ENCODE measurements at places on chromosomes 16 and 17.

- no peak for DNase-seq
Measured at GRCh38 chr17:56142325-56142724, 10.9 kb upstream of the ANKFN1 start.

DNA sequence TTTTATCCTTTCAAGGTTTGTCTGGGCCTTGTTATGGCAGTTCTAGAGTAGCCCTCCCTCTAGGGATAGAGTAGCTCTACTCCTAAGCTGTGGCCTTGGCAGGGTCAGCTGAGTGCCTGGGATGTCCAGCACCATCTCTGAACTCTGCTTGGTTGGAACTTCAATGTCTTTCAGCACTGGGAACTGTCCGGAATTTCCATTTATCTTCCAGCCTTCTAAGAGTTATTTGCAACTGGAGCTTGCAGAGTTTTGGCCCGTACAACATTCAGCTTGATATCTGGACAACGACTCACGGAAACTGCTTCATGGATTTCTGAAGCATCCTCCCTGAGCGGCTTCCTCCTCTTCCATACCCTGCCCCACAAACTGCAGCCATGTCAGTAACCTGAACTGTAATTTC is 22.9 kb downstream of the MMD start:
- no peak for DNase-seq

GRCh38 chr17:39084558-39084957 is 66.9 kb downstream of the PLXDC1 start:
- no peak for DNase-seq

DNA sequence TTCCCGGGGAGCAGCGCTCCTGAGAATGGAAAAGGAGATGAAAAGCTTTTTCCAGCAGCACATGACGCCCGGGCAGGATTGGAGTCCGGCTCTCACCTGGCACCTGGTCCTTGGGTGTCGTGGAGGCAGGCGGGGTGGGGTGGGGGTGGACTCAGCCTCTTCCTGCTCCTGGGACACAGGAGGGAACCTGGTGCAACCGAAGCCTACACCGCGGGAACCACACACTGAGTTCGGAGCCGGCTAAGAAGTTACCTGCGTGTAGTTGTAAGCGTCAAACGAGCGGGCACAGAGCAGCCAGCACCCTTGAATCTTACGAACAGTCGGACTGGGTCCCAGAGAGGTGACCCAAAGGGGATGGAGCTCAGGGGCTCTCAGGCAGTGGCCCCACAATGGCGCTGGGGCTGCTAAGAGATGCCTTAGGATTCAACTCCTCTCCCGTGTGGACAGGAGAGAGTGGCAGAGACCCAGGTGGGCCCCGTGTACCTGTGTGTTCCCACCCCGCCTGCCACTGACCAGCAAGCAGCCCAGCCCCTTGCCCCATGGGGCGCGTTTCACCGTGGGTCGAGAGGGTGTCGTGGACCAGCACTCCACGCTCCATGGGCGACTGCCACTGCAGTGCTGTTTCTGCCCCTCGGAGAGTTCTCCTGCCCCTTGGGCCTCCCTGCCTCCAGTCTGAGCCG is 105.8 kb upstream of the METRNL start:
- no peak for DNase-seq

DNA sequence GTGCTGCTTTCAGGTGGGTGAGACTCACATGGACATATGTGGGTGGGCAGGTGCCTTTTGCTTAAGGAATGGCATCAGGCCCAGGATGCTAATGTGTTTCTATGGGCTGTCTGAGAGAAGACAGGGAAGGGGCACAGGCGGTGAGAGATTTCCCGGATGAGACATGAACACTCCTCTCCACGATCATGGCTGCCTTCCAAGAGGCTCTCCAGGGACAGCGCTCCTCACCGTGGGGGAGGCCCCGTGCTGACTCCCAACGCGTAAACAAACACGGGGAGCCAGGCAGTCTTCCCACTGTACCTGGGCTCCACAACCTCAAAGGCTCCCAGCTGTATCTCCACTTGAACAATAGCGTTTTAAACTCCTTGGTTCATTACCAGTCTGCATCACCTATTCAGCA is 42.8 kb downstream of the CDK5R1 start:
- no peak for DNase-seq

GRCh38 chr17:14082848-14083247 is 13.5 kb downstream of the COX10 start:
- DNase-seq = no peak

DNA sequence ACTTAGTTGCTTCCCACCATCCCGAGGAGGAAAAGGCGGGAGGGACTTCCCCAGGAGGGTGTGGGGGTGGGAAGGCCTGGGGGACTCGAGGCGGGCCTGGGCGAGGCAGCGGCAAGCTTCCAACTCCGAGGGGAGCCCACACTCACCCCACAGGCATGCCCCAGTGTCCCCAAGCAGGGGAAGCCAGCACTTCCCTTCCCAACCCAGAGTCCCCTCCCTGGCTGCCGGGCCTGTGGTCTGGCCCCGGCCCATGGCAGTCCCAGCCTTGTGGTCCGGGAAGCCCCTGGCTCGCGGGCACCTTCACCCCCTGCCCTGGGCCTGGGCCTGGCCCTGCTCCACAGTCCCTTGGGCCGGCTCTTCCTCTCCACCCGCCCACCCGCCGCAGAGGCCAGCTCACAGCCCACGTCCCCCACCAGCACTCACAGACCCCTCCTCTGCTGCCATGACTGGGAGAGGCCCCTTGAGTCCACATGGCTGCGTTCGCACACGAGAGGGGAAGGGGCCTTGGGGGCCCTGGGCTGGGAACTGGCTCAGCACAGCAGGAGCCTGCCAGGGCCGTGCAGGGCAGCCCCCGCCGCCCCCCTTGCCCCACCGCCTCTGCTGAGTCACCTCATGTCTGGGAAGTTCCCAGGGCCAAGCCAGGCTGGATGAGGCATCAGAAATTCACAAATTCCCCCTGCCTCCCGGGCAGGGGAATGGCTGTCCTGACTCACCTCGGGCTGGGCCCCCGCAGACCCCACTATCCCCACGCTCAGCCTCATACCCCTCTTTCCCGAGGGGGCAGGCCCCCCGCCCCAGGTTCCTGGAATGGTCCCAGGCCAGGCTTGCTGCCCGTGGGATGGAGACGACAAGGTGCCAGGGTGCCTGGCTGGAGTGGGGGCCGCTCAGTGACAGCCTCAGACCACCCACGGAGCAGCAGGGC is 27.8 kb downstream of the BAHCC1 start:
- DNase-seq = no peak

DNA sequence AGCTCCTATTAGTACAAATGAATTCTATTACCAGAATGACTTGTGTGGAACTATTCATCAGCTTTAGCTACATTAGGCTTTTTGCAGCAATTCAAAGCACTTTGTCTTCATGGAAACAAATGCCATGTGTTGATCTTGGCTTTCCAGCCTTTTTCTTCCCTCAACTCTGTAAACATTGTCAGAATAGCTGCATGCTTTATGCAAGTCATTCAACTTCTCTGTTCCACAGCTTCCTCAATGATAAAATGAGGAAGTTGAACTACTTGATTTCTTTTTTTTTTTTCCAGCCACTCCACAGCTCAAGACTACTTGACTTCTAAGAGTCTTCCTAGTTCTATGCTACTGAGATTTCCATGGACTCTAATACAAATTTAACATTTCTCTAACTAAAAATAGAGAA is 41.1 kb downstream of the KIAA0753 start:
- DNase-seq = no peak

DNA sequence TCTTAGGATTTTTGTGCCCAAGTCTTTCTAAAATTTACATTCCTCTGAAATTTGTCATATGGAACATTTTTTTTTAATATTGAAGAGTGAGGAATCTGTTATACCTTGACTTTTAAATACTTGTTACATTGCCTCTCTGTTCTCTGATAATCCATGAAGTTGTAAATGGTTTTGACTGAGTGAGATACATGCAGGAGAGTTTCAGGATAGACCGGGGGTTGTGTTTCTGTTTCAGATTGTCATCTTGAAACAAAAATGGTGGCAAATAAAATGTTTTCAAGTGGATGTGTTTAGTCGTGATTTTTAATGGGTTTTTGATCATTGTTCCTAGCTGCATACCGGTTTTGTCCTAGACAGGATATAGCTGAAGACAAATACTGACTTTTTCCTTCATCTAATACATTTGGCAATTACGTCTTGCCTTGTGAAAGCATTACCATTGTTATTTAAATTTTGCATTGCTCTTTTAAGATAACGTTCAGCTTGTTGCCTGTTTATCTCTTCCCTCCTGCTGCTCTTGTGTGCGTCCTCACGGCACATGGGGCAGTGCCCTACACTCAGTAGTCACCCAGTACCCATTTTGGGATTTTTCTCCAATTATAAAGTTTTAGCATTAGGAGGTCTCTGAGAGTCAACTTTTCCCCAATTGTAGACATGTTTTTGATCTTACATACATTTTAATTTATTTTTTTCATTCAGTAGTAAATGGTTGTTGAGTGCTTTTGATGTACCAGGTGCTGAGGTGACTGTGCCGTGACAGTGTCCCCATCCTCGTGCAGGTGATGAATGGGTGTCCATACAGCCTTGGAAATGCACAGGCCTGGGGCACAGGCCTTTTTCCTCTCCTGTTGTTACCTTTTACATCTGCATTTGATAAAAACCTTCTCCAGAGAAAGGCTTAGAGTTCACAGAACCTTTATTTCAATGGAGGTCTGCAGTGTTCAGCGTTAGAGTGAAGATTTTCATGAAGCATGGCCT is 169.9 kb downstream of the MSI2 start:
- no peak for DNase-seq

GRCh38 chr17:1965556-1966273 is 59.4 kb downstream of the RTN4RL1 start:
- no peak for DNase-seq

DNA sequence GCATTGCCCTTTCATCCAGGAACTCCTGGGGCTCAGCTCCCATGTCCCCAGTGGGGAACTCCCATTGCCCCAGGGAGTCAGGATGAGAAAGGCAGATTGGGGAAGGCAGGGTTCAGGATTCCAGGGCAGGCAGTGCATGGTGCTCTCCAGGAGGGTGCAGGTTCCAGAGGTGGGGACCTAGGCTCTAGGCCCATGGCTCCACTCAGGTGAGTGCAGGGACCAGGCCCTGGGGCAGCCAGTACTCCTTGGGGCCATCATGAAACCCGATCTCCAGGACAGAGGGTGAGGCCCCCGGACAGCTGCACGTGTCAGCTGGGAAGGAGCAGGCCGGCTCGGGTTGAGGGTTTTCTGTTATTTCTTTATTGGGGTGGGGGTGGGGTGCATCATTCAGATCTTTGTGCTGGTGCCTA is 1.3 kb upstream of the MTSS2 start:
- no peak for DNase-seq

DNA sequence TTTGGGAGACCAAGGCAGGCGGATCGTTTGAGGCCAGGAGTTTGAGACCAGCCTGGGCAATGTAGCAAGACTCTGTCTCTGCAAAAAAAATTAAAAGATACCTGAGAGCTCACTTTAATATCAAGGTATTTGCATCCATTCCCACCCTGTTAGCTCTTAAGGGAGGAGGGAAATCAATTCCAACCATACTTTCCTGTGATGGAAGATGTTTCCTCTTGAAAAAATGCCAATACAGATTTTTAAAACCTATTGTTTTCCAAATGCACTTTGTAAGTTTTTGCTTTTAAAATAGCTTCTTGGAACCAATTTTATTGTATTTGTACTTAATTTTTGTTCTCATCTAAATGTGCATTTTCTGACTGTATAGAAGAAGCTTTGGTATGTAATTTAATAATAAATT is 49.2 kb downstream of the GOSR1 start:
- no peak for DNase-seq

DNA sequence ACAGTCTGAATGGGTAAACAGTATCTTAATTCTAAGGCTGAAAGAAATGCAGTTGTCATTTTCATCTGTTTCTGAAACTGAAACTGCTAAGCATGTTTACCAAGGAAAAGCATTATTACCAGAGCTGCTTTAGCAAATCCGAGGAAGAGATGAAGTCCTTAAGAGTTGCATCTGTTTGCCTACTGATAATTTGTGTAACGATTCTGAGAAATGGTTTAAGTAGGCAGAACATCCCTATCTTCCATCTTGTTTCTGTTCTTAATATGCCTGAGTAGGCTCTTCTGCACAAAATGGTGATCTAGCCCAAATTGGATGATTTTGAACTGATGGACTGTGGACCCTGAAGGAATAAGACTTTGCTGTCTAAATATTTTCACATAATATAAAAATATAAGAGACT is 34.9 kb downstream of the NUP93 start:
- DNase-seq = no peak

- DNase-seq = no peak
Measured at GRCh38 chr17:60305141-60305540, 86.8 kb downstream of the USP32 start.

- DNase-seq = no peak
Measured at GRCh38 chr16:19203374-19203966, 35.4 kb downstream of the SYT17 start.

Data from stimulated activated CD4-positive, alpha-beta T cell treated with anti-CD3 and anti-CD28 coated beads, Interleukin-15, amount 100 ng/mL, for 48 hours (primary cell).